ENCODE measurements at places on chromosomes 16 and 17.

GRCh38 chr16:54253118-54253517, 33.5 kb downstream of the IRX3 start:
- DNase-seq, result no peak

DNA sequence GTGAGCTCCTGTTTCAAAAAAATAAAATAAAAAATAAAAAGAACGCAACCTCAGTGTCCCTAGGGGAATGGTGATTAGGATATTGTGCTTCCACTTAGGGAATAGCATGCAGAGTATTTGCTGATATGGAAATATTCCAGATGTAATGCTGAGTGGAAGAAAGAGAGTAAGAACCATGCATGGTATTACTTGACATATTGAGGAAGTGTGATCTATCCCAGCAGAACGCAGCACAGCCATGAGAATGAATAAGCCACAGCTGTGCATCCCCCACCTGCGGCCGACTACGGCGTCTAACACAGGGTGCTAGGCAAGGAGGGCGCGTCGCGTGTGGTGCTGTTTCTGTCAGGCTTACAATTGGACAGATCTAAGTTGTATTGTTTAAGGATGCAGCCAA, 49.5 kb downstream of the FOXK2 start:
- DNase-seq, result no peak

DNA sequence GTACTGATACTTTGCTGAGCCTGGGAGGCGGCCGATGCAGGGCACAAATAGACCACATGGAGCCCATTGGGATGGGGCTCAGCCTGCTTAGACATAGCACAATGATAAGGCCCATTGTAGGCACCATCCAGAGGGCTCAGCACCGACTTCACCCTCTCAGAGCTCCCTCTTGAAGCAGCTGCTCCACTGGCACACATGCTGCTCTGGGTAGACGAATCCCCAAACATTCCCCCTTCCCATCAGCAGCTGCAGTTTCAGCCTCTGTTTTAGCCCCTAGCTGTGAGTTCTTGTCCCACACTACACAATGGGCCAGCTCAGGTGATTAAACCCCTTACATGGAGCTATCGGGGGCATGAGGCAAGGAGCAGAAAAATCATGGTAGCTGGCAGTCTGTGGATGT, 174.1 kb downstream of the RGS9 start:
- DNase-seq, result no peak

- no peak for DNase-seq
Measured at GRCh38 chr16:79959226-79959625, 358.7 kb upstream of the MAF start.

DNA sequence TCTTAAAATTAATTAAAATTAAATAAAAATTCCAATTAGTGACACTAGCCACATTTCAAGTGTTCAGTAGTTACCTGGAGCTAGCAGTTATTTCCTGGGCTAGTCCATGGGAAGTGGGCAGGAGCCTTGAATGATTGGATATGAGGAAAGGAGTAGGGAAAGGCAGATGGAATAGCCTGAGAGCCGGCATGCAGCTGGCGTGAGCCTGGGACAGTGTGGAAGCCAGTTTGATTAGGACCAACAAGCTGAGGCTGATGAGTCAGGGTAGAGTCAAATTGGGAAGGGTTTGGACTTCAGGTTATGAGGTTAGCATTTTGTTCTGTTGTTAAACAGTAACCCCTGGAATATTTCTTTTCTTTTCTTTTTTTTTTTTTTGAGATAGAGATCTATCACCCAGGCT, 15.3 kb upstream of the GNA13 start:
- no peak for DNase-seq

DNA sequence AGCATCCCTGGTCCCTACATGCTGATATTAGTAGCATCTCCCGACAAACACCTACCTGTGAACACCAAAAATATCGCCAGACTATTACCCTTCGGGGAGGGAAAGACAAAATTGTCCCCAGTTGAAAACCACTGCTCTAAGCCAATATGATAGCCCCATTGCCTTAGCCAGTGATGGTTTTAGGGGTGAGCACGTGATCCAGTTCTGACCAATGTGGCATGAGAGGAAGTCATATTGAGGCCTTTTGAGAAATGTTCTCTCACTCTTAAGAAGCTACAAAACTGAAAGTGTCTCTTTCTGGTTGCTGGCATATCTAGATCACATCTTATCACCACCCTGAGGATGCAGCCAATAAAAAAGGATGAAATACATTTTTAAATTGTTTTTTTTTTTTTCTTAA, 136.3 kb downstream of the GRIN2A start:
- DNase-seq, result no peak

GRCh38 chr16:2884041-2884451, 1.0 kb downstream of the FLYWCH2 start:
- no peak for DNase-seq

DNA sequence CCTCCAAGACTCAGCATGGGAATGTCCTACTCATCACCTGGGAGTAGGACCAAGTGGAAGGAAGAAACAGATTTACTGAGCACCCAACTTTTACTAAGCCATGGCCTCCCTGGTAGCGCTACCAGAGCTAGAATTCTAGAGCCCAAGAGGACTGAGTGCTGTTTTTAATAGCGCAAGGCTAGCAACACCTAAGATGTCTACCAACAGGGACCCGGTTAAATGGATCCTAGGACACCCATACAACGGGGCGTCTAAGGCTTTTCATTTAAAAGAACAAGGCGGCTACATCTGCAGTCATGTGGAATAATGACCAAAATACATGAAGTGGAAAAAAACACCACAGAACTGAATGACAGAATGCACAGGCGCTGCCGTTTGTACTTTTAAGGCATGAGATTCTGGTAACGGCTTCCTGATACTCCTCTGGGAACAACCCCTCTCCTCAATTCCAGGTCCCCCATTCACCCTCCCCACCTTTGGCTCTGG, 5.1 kb downstream of the GGA2 start:
- DNase-seq, result no peak

DNA sequence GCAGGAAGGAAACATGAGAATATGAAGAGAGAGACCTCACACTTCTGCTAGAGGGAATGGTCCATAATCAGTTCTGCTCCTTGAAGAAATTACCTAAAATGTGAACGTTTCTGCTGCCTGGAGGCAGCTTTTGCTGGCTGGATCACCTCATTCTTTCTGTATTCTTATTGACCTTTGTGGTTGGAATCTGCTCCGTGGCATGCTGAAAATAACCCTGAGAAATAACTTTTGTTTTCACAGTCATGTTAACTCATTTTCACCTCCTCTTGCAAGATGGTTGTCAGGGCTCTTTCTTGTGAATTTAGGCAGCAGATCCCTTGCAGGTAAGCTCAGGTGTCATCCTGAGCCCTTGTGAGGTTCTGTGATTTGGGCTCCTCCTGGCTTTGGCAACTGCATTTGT, 70.2 kb downstream of the IRF8 start:
- DNase-seq, result no peak

DNA sequence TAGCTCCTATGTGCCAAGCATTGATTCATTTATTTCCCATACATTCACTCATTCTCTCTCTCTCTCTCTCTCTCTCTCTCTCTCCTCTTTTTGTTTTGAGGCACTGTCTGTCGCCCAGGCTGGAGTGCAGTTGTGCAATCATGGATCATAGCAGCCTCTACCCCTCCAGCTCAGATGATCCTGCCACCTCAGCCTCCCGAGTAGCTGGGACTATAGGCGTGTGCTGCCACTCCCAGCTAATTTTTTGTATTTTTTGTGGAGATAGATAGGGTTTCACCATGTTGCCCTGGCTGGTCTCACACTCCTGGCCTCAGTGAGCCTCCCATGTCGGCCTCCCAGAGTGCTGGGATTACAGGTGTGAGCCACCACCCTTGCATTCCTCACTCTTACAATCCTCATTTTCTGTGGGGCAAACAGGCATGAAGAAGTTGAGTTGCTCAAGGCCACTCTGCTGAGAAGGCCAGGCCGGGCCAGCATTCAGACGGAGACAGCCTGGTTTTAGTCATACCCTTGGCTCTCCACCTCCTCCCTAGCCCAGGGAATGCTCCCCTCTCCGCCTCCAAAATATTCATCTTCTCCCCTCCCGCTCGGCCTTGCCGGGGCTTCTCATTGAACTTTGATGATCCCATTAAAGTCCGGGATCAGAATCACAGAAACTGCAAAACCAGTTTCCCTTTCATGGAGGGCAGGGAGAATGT, 765 bp upstream of the PRM2 start:
- DNase-seq, result no peak

- DNase-seq, result no peak
Measured at GRCh38 chr17:75430159-75430974, 24.9 kb upstream of the GRB2 start.

- no peak for DNase-seq
Measured at GRCh38 chr17:45971698-45972141, 27.3 kb upstream of the STH start.

GRCh38 chr16:83336603-83337002, 471.2 kb upstream of the HSBP1 start:
- DNase-seq, result no peak

- no peak for DNase-seq
Measured at GRCh38 chr17:11969565-11969964, 27.7 kb downstream of the ZNF18 start.

DNA sequence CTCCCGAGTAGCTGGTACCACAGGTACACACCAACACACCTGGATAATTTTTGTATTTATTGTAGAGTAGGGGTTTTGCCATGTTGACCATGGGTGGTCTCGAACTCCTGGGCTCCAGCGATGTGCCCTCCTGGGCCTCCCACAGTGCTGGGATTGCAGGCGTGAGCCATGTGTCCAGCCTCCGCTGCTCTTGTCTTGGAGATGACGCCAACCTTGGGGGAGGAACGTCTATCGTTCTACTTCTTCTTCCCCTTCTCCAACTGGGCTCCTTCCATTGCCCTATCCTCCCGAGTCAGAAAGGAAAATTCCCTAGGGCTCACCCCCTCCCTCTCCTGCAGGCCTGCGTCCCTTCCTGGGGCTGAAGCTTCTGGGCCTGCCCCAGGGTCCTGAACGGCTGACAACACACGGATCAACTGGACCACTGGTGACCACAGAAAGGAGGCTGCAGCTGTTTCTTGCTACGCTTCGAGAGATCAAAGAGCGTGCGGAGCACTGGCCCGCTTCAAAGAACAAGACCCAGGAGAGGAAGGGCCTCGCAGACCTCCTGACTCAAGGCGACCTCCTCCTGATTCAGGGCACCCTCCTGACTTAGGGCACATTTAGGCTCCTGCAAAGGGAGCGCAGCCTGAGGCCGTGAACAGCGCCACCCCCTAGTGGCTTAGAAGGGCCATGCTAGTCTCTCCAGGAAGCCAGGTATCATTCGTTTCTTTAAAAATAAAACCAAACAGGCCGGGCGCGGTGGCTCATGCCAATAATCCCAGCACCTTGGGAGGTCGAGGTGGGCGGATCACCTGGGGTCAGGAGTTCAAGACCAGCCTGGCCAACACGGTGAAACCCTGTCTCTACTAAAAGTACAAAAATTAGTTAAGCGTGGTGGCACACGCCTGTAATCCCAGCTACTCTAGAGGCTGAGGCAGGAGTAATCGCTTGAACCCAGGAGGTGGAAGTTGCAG, 48.5 kb upstream of the HELZ start:
- peak; percentile 75 for DNase-seq

DNA sequence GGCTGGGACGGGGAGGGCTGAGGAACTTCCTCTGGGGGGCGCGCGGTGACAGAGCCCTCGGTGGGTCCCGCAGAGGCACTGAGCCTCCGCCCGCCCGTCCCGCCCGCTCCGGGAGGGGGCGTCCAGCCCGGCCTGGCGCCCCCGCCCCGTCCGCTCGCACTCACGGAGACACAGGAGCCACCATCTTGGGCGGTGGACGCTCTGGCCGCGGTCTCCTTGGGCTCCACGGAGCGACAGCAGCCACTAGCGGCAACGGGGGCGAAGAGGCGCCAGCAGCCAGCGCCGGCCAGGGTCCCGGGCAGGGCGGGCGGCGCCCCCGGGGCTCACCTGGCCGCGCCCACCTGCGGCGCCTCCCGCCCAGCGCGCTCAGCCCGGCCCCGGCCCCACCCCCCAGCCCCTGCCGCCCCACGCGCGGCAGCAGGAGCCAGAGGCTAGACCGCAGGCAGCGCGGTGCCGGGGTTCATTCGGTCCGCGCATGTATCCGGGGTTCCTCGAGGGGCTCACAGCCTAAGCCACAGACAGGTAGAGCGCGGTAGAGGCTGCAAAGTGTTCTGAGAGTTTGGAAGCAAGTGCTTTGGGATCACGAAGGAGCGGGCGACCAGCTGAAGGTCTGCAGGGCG, at the start of gene C17orf113:
Gene C17orf113 (minus strand): TSS at position 209 of the 620 bp plus-strand sequence. CDS start 7,225 bp downstream, outside the sequence.
- DNase-seq, result peak; percentile 25

GRCh38 chr17:73230088-73230487, 31.6 kb downstream of the CPSF4L start:
- DNase-seq, result no peak

GRCh38 chr16:83854420-83854819, 44.5 kb upstream of the MLYCD start:
- no peak for DNase-seq

DNA sequence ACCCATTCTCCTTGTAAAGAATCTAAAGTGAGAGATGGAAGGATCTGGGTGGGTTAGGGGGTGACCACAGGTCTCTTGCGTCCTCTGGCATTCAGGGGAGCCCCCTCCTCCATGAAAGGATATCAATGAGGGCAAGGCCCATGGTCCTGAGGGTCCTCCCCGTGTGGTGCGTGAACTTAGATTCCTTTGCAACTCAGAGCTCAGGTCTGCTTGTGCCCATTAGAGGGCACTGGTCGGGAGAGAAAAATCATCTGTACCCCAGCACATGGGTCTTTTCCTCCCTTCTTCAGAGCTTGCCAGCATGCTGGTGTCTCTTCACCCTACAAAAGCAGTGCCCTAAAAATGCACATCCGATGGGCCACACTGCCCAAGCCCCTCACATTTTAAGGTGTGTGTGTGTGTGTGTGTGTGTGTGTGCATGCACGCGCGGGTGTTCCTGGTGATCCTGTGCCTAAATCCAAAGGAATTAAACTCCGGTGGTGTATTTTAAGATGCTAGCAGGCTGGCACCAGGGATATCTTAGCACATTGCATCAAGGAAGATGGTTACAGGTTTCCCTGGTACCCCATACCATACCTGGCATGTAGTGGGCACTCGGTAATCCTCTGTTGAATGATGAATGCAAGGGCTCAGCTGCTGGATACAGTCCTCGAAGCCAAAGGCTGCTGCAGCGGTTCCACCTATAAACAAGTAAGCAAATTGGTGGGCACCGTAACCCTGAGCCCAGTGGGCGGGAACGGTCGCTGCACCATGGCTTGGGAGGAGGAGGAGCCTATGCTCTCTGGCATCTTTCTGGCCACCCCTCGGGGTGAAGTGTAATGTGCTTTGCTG, 4.7 kb downstream of the C1QTNF1 start:
- no peak for DNase-seq

- DNase-seq, result no peak
Measured at GRCh38 chr17:79563237-79564013, 47.4 kb downstream of the RBFOX3 start.
